ENCODE measurements at places on chromosomes 2 and 18.

DNA sequence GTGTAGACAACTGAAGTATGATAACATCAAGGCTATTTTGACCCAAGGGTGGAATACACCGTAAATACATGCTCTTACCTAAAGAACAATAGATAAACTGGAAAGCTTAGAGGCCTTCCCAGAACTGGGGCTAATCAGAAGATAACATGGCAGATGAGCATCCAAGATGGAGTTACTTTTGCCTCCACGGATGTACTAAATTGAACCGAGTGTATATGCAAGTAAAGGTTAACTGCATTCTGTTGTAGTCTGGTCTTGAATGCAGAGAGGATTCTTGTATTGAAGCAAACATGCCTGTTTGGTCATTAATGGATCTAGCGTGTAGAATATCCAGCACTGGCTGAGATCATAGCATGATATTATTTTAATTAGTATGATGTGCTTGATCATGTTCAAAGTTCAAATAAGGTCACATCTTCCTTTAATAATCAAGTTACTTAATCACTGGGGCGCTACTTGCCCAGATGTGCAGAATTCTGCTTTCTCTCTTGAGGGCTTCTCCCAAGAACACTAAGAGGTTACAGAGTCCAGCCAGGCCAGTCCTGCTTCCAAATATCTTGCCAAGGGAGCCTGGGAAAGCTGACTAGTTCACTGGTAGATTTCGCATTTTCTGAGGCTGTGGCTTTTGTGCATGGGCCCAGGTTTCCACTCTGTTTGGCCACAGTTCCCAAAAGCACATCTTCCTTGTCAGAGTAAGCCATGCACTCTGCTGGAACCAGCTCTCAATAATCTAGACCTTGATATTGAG lies 37.5 kb upstream of the ACSL3 start:
- DNase-seq = no peak

DNA sequence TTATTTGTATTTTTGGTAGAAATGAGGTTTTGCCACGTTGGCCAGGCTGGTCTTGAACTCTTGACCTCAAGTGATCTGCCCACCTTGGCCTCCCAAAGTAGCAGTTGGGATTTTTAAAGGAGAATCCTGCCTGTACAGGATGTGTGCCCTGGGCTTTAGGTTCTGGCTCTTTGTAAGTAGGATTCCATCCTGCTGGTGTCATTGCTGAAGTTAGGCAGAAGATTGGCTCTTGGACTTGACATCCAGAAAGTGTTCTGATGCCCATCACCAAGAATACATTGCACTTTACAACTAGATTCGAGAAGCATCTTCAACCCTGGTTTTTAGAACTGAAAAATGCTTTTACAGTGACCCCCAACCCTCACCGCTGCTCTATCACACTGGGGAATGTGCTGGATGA lies 4.4 kb upstream of the TWIST2 start:
- no peak for DNase-seq

DNA sequence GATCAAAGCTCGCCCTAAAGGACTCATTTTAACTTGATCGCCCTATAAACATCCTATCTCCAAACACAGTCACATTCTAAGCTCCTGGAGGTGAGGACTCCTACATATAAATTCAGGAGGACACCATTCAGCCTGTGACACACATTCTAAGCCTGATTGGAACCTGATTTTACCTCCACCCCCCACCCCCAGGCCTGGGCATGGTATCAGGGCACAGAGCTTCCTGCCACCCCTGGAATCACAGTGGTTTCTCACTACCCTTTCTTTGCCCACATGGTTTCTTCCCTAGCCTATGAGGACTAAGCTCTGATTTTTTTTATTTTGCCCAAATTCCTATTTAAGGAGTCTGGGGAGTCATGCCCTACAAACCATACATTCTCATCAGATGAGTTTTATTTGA lies 428.1 kb upstream of the ID2 start:
- DNase-seq = no peak

DNA sequence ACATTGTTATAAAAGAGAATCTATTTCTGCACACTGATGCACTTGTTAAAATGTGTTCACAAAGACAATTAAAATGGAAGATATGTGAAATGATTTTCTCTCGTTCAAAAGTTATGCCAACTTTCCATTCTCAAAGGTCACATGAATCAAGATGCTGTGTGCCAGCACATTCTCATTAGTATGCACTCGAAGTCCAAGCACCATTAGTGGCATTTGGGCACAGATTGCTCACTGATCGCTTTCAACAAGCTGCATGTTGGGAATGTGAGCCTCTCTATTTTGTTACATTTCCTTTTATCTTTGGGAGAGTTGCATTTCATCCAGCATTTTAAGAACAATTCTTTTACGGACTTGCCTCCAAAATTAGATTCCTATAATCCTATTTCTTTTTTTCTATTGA lies 398.9 kb downstream of the FBXO15 start:
- no peak for DNase-seq

GRCh38 chr2:157046396-157046795 lies 211.1 kb upstream of the GALNT5 start:
- no peak for DNase-seq

- DNase-seq = no peak
Observed at GRCh38 chr2:225779829-225780228, 380.3 kb downstream of the NYAP2 start.

GRCh38 chr2:137380610-137381009 lies 583.7 kb upstream of the HNMT start:
- DNase-seq = no peak

DNA sequence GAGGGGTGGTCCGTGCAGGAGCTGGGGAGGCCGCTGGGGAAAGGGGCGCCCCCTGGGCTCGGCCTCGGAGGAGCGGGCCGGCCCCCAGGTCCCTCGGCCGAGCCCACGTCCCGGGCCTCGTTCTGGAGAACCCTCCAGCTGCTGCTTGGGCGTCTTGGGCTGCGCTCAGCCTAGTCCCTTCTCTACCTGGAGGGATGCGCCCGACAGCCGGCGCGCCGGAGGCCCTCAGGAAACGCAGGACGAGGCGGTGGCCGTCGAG lies 293 bp upstream of the D2HGDH start:
- DNase-seq = no peak

DNA sequence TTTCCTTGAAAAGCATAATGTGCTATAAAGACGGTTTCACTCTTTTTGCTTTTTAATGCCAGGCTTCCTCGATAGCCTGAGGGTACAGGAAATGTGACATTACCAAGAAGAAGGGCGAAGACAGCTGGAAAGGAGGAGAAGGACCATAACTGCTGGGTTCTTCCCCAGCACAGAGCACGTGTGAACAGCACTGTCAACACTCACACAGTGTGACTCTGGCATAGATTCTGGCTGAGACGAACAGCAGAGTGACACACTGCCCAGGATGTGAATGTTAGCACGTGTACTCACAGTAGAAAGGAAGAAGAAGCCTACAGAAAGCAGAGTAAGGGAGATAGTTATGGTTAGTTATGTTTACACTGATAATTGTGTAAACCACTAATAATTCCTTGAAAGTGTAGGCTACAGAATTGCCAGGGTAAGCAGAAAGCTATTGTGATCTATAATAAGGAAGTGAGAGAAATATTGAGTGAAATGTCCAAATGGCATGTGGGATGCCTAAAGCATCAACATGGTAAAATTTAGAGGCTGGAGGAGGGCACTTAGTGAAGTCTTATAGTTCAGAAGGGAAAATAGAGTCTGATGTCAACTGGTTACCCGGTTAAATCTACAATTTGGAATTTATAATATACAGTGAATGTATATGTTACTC lies 198.2 kb downstream of the DLGAP1 start:
- DNase-seq = no peak

DNA sequence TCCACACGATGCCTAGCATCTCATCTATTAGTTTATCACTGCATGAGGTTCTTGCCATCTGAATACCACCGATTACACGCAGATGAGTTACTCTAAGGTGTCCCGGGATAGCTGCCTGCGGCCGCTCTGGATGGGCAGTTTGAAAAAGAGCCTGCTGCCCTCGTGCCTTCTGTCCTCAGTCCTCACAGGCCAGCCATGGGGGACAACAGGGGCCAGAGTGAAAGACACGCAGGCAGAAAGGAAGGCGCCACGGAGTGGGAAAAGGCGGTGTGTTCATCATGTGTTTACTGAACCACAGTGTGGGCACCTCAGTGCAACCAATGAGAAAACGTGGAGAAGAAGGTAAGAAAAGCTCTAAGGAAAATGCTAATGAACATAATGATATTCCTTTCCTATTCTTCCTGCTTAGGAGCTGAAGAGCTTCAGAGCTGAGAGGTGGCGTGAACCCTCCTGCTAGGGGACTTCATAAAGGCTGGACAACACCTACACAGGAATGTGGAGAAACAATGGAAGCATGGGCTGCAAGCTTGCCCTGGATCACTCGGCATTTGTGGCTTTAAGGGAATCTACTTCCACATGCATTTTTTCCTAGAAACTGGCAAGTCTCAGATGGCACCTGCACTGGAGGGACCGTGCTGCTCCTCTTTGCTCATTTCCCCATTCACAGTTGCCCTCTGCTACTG lies 50.9 kb downstream of the CABYR start:
- no peak for DNase-seq

DNA sequence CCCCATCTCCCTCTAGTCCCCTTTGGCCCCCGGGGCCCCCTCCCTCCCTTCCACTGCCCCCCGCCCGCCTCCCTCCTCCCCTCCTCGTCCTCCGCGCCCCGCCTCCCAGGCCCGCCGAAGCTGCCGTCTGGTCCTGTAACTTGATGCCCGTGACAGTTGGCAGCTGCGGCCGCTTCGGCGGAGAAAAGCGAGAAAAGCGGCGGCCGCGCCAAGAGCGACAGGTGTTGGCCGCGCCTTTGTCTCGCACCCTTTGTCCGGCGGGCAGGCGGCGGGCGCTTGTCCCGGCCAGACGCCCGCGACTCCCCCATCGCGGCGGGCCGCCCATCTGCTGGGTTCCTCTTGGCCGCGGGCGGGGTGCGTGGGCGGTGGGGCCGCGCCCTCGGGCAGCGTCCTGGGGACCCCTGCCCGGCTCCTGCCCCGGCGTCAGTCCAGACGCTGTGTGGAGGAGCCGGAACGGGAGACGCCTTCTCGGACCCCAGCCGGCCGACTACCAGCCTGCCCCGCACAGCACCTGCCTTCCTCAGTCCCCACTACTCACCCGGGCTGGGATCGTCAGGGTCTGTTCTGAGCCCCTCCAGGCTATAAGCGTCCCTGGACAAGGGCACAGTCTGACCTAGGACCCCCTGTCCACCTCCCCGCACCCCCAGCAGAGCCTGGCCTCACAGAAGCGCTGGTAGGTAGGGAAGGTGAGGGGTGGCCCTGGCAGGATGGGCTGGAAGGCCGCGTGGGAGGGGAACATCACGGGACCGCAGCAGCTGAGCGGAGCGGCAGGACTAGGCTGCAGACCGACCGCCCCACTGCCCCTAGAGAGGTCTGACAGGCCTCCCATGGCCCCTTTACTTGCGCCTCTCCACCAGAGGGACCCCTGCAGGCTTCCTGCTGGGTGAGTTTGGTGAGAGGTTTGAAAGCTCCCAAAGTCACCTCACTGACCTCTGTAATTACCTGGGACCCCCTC lies 1.2 kb upstream of the HES6 start:
- DNase-seq = no peak

- DNase-seq = no peak
Observed at GRCh38 chr18:31648966-31649429, 35.4 kb downstream of the B4GALT6 start.

DNA sequence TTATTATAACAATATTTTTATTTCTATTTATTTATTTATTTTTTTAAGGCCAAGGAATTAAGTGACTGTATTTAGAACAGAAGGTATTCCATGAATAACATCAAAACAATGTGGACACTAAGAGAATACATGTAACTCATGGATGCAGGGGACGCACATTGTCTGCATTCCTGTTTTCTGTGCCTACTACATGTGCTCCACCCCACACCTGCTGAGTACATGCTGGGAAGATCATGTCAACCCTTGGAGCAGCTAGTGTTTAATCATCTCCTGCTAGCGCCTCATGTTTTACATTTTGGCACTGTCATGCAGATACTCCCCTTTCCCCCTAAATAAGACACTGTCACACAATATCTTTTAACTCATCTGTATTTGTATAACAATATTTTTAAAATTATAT lies 29.3 kb downstream of the DPYSL5 start:
- DNase-seq = no peak

DNA sequence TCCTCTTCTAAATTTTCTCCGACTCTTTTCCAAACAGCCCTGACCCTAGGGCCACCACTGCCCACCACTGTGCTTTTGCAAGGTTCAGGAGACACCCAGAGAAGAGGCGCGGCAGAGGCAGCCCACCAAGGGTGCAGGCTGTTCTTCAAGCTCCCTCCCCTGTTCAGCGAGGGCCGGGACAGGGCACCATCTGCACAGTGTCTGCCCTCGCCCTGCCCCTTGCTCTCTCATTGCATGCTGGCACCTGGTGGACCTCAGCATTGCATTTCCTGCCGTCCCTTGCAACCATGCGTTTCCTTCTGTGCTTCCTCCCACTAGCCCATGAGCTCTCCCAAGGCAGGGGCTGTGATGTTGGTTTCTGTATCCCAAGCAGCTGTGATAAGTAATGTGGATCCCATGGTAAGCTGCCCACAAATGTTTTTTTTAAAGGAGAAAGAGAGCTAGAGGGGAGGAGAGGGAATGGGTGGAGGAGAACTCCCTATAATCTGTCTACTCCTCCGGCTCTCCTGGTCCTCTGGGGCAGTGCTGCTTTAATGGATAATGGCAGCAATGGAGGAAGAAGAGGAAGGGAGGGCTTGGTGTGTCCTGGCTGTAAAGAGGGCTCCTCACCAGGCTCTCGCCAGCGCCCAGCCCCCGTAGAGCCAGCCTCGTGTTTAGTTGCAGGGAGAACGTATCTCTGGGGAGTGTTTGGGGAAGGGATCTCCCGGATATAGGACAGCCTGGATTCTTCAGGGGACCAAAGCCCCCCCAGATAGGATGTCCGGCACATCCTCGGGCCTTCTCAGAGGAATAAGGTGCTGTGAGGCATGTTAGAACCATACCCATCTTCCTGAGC lies 15.6 kb upstream of the YWHAQ start:
- no peak for DNase-seq

DNA sequence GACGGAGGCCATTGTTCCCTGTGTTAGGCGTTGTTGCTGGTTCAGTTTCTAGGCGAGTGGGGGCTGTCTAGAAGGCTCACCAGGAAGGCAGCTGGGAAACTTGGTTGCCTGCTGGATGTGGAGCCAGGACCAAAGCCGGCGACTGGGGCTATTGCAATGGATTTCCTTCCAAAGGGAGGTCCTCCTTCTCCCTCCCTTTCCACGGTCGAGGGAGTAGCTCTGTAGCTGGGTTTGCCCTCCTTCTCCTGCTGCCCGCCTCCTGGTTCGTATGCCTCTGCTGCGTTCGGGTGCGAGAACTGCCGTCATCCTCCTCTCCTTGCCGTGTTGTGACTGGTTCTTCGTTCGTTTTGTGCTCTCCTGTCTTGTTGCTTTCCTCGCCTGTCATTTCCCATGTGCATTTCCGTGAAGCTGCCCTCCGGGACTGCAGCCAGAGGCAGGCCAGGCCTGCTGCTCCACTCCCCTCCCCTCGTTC lies 203.4 kb downstream of the NEDD4L start:
- DNase-seq = no peak

All from renal cortex interstitium (tissue), 15 donors.